ENCODE measurements at places on chromosomes 13 and 19.

- DNase-seq = no peak
These were observed 1.1 kb downstream of the PTGER1 start for GRCh38 chr19:14473978-14474578.

DNA sequence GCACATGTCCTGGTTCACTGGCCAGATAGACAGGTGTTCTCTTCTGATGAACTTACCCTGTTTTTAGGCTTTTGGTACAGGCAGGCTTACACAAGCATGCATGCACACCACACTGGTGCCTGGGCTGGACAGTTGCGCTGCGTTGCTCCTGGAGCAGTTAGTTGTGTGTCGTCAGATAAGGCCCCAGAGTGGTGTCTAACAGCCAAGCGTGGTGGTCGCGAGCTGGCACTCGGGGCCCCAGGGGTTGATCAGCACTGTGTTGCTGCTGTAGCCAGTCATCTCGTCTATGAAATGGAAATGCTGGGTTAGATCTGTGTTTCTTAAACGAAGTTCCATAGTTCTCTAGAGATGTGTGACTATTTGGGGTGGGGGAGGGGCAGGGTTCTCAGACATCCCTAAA lies 24.6 kb upstream of the TEX29 start:
- DNase-seq = no peak

DNA sequence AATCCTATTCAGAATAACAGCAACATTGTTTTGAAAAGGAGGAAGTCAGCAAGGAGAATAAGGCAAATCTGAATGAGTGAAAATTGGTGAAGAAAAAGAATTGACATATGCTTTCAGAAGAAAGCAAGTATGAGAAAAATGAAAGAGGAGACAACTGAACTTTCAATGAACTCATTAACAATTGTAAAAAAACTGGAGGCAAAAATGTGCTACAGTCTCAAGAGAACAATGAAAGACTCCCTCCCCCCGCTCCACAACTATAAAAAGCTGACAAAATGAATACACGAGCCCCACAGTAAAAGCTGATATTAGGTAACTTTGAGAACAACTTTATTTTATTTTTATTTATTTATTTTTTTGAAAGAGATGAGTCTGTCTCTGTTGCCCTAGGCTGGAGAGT lies 373.1 kb downstream of the DIAPH3 start:
- DNase-seq = no peak

DNA sequence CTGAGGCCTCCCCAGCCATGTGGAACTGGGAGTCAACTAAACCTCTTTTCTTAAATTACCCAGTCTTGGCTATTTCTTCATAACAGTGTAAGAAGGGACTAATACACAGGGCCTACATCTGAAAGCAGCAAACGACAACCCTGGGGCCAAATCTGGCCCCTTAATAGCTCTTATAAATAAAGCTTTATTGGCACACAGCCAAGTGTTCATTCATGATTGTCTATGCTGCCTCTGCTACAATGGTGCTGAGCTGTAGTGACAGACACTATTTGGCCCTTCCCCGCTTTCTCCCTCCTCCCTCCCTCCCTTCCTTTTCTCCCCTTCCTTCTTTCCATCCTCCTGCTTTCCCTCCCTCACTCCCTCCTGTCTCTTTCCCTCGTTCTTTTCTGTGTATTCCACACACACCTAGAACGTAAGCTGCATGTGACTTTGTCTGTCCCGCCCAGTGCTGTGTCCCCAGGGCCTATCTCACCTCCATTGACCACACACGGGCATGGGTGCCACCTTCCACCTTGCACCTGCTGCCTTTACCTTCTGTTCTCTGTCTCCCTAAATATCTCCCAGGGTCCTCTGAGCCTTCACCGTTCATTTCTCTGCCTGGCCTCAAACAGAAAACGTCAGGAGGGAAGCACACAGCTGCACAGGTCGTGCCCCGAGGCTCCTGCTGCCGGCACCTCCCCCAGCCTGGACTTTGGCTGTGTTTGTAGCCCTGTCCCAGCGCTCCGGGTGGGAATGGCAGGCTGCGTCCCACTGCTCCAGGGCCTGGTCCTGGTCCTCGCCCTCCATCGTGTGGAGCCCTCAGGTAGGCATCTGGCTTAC lies at the start of gene PROZ:
PROZ (plus strand) TSS at position 720 of the 819 bp plus-strand sequence; CDS start at position 733, 13 bp downstream.
- DNase-seq = no peak

- peak; percentile 45 for DNase-seq
These were observed at the start of gene AMER2 for GRCh38 chr13:25171517-25172302. Gene AMER2, minus strand, starts transcription at chr13:25172288. Its CDS starts 669 bp downstream, at chr13:25171619.

GRCh38 chr19:43624933-43625332 lies 5.5 kb upstream of the ZNF428 start:
- DNase-seq = no peak

GRCh38 chr19:19052921-19053320 lies 10.9 kb upstream of the SLC25A42 start:
- DNase-seq = no peak

DNA sequence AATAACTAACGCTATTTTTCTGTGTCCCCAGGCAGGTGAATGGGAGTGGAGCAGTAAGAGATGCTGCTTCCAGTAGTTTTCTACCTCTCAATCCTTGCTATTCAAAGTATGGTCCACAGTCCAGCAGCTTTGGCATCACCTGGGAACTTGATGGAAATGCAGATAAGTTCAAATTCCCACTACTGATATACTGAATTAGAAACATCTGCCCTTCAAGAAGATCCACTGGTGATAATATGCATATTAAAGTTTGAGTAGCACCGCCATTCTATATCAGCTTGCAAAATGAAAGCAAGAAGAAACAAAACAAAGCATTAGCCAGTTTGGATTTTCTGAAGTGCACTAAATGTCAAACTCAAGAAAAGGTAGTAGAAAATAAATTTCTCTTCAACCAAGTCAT lies 906.2 kb upstream of the PCDH20 start:
- DNase-seq = no peak

- DNase-seq = no peak
These were observed 1.7 kb downstream of the MADCAM1 start for GRCh38 chr19:497869-498510.

DNA sequence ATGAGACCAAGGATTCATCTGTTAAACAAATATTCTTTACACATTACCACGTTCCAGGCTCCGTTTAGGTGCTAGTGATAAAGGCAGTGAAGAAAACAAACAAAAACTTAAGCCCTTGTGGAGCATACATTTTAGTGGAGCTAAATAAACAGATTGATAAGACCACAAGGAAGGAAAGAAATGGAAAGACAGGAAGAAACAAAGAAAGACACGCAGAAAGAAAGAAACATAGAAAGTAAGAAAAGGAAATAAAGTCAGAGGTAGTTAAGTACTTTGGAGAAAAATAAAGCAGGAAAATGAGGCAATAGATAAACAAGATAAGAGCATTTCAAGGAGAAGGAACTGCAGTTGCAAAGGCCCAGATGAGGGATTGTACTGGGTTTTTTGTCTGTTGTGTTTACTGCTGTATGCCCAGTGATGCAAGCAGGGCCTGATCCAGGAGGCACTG lies 998 bp downstream of the NFKBIB start:
- no peak for DNase-seq

DNA sequence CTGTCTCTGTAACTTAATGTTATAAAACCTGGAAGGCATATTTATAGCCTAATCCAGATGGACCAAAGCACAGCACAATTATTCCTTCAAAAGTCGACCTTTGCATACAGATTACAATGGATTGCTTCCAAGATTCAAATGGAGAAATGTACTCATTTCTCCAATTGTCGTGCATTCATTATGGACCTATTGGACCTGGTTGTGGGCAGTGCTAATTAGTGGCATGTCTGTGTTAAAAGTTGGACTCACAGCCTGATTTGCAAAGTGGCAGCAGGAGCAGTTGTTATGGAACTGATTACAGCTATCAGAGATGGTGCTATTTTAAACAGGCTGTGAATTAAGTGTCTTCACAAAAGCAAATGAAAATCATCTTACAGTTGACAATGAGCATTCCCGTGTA lies 1529.3 kb upstream of the SLC10A2 start:
- DNase-seq = no peak

DNA sequence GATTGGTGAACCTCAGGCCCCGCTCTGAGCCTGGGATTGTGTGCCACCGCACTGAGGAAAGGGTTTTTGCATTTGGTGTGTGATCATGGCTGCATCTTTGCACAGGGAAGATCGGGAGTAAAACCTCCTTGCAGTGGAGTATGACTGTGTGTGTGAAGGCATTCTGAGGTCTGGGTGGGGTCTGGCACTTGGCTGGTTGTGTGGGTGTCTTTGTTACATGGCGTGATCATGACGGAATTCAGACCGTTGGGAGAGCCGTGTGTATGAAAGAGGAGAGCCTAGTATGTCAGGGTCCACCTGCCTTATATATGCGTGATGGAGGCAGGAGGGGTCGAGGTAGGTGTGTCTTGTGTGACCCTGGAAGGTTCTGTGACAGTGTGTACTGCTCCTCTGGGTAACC lies 740 bp upstream of the BEST2 start:
- DNase-seq = no peak

DNA sequence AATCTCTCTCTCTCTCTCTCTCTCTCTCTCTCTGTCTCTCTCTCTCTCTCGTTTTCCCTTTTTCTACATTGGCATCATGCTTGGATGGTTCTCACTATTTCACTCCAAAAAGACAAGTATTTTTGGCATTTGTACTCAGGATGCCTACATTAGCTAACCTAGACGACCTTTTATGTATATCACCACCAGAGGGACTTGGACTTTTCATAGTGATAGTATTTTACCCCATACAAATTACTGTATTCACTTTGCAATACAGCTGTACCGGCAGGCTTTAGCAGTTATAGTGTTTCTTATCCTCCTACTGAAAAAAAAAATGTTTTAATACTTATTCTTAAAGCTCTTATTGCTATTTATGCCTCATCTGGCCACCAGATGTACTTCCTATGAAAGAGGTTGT lies 687.2 kb upstream of the KLHL1 start:
- no peak for DNase-seq

DNA sequence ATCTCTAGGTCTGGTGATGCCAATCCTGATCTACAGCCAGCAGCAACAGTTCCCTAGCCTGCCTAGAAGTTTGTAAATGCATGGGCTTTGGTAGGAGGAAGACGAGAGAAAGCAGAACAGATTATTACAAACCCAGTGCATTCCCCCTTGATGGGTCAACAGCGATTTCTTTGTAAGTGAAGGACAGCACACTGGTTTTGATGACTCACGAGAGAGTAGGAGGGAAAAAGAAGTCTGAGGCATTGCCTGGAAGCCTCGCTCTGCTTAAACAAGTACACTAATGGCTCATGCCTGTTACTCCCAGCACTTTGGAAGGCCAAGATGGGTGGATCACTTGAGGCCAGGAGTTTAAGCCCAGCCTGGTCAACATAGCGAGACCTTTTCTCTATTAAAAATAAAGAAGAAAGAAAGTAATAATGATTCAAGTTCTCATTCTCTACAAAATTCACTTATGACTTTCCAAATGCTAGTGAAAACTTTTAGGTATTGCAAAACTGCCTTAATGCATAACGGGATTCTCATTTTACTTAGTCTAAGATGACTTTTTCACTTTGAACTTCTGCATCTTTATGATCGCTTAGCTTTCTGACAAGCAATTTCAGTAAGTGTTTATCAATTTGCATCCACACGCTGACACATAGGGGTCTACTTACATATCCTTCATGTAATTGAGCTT lies 47.7 kb upstream of the USPL1 start:
- DNase-seq = no peak

- DNase-seq = no peak
These were observed 142.3 kb upstream of the HTR2A start for GRCh38 chr13:47039106-47039505.

GRCh38 chr13:48000559-48001113 lies 437 bp downstream of the SUCLA2 start:
- peak; percentile 14 for DNase-seq

DNA sequence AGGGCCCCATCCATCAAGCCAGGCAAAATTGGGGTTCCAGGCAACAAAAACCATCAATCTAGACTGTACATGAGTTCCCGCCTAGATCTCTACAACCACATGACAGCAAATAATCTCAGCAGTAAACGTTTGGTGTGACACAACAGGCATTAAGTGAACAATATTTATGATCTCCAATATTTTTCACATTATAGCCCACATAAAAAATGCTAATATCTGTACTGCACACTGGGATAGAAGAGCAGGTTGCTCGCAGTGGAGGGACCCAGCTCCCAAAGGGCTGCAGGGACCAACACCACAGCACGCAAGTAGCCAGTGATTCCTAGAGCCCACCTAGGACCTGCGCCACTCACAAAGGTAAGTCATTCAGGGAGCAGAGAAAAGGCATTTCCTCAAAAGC lies 25.9 kb downstream of the LATS2 start:
- no peak for DNase-seq

DNA sequence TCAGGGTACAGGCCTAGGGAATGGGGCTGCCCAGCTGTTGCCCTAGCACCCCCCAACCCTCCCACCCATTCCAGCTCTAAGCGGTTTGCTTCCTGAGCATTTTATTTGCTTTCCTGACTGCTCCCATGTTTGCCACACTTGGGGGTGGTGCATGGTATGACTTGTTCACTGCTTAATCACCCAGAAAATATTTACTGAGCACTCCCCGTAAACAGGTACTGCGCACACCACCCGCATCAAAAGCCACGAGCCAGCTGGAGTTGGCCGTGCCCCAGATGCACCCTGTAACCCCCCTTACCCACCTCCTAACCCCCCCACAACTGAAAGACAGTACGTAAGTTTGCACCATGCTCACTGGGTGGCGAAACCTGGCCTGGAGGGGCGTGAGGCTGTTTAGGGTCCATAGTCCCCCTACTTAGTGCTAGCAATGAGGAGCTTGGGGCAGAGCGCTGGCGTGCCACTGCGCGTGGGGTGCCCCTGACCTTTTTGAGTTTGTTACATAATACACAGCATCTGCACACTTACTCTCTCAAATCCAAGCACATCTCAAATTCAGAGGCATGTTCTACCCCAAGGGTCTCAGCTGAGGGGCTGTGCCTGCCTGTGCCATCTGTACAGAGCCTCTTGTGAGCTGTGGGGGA lies 29.8 kb downstream of the DPF1 start:
- no peak for DNase-seq

GRCh38 chr19:46530636-46531035 lies 35.0 kb upstream of the PNMA8B start:
- no peak for DNase-seq

- no peak for DNase-seq
These were observed 8.5 kb downstream of the MAU2 start for GRCh38 chr19:19329126-19329525.

DNA sequence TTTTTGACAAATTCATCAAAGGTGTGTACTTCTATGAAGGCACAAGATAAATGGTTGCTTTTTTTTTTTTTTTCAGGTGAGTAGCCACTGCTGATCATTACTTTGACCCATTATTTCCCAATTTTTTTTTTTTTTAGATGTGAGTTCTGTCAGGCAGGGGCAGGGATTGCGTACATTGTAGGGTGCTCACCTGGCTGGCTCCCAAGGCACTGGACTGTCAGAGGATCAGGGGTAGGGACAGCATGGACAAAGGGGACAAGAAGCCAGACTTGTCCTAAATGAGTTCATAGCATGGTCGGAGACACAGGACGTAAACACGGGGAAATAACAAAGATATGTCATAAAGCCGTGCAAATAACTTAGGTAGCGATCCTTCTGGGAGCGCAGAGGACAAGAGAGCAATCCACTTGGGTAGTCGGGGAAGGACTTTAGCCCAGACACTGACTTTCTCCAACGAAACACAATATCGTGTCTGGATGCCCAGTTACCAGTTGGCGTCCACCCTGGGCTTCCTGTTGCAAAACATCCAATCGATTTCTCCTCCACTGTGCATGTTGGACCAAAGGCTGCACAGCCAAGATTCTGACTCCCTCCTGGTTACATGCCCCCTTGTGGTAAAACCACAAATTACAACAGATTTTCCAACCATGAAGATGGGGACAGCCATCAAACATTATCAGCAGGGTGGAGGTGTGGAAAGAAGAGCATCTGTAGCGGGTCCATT lies 27.5 kb upstream of the KATNAL1 start:
- no peak for DNase-seq
